Right lung (tissue), 10 donors: ENCODE measurements at places on chromosomes 1 and 21. TPM values are rescaled to one million over a fixed set of nuclear protein-coding genes. Genes with fewer than 3 reads are reported as not detected.
A peak's percentile ranks its signal among the peaks of the same experiment; 100 is the strongest.

GRCh38 chr21:25573409-25574206 lies 33.7 kb downstream of the MRPL39 start:
- DNase-seq = no peak

GRCh38 chr1:29465755-29466154 lies 229.4 kb downstream of the PTPRU start:
- DNase-seq = no peak

DNA sequence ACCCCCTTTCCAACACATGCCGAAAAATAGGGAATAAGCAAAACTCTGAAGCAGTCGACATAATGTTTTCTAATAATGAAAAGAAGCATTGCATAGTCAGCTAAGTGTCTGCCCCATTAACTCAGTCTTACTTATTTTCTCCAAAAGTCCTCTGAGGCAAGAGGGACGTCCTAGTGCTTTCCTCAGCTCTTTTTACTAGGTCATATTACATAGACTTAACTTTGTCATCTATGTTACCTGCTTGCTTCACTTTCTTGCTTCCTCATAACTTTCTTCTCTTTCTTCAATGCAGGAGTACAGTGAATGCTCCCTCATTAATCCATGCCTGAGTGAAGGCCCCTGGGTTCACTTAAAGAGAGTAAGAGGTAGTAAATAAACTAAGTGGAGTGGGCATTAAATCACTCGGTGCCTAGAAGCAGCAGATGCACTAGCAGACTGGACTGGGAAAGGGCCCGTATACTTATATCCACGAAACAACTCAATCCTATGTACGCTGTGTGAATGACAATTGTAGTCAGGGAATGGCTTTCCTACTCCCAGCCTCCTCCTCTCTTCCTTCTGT lies 210.5 kb upstream of the SPAG17 start:
- no peak for DNase-seq

DNA sequence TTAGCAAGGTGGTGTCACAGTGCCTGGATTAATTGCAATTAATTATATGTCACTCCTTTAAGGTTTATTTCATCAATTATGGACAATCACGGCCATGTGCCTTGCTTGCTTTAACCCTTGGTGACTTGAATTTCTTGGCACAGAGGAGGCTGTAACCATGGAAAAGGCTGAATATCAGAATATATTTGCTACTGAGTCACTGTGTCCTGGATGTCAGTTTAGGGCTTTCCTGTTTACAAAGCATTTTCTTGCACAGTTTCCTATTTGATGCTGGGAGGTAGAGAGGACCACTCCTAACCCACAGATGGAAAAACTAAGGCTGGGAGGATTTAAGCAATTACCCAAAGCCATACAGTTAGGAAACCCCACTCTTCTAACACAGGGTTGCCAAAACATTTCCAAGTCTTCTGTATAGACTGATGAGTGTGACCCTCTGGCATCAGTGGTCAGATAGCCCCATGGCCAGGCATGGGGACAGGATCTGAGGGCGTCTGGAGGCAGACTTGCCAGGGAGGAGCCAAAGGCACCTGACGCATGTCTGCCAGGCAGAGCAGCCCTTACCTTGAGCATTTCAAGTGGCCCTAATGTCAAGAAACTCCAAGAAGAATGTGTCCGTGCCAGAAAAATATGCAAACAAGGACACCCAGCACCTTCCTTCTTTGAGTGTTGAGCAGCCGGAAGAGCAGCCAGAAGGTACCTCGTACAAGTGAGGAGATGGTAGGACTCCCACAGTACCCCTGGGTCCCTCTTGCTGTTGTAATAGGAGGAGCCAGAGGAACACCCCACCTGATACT lies 34.4 kb downstream of the KCNN3 start:
- DNase-seq = peak; percentile 48

DNA sequence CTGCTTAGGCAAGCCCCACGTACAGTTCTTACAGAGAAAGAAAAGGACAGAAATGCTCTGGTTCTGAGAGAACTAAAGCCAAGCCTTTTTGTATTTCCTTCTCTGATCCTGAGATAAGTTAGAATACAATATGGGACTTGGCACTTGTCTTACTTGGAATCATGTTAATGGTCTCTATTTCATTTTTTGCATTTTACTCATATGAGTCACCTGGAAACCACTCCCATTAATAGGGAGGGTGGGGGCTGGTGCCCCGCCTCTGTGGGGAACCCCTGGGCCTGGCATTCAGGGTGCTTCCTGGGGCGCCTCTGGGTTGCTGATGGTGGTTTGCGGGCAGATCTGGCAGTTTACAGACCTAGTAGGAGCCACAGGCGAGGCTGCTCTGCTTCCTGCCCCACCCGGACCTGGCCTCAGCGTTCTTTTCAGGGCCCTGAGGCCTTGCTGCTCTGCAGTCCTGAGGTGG lies 26.7 kb downstream of the TSPAN2 start:
- DNase-seq = no peak

GRCh38 chr1:200795156-200795555 lies 56.5 kb downstream of the CAMSAP2 start:
- no peak for DNase-seq

GRCh38 chr1:157478030-157478429 lies 74.3 kb downstream of the FCRL5 start:
- no peak for DNase-seq

DNA sequence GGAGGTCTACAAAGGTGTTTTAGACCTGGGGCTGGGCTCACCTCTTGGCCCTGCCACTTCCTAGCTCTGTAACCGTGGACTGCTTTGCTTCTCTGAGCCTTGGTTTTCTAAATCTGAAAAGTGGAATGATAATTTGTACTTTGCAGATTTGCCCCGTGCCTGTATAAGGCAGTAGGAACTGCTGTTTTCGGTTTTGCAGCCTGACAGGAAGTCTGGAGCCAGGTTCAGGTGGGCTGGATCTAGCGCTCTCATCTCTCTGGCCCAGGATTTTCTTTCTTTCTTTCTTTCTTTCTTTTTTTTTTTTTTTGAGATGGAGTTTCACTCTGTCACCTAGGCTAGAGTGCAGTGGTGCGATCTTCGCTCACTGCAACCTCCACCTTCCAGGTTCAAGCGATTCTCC lies 17.2 kb downstream of the IFNAR2 start:
- DNase-seq = no peak

DNA sequence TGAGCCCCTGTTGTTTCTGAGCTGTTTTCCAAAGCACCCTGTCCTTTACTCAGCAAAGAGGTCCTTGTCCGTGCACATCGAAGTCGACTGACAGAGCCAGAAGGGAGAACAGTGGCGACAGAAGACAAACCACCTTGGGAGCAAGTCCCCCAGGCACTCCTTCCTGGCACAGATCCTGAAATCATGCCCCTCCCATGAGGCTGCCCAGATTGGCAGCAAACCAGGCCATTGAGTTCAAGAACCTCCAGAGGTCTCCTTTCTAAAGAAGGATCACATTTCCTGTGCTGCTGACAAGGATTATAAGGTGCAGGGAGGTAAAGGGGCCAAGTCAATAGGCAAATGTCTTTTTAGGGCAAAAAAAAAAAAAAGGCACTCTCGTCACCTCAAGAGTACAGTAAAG lies 84.7 kb upstream of the HIVEP3 start:
- peak; percentile 29 for DNase-seq

The CCDC30 gene
- 15.0 TPM for polyA plus RNA-seq

The MANEAL gene
- polyA plus RNA-seq = 5.3 TPM

The NPPB gene
- polyA plus RNA-seq = not detected

The SPRR3 gene
- 0.27 TPM for polyA plus RNA-seq

The FLVCR1 gene
- 24.6 TPM for polyA plus RNA-seq

The FOXO6 gene
- 2.6 TPM for polyA plus RNA-seq

The WDR64 gene
- 0.12 TPM for polyA plus RNA-seq

The OR2AK2 gene
- polyA plus RNA-seq = not detected
